ENCODE measurements at places on chromosomes 3 and 15.
A peak's percentile ranks its signal among the peaks of the same experiment; 100 is the strongest.

DNA sequence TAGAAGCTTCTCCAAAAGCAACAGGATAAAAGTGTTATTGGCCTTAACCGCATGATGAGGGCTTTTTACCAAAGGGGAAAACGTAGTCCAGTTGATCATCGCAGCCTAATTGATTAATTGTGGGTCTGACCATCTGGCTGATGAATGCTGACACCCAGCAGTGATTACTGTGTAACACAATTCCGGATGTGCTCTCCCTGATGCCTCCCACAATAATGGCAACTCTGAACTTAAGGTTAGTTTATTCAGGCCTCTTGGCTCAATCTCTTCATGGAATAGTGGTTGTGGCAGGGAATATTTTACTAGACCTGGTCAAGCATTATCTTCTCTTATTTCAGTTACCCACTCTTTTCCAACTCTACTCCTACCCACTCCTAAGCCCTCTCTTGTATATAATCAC, 332.9 kb downstream of the TIGIT start:
- DNase-seq: no peak

DNA sequence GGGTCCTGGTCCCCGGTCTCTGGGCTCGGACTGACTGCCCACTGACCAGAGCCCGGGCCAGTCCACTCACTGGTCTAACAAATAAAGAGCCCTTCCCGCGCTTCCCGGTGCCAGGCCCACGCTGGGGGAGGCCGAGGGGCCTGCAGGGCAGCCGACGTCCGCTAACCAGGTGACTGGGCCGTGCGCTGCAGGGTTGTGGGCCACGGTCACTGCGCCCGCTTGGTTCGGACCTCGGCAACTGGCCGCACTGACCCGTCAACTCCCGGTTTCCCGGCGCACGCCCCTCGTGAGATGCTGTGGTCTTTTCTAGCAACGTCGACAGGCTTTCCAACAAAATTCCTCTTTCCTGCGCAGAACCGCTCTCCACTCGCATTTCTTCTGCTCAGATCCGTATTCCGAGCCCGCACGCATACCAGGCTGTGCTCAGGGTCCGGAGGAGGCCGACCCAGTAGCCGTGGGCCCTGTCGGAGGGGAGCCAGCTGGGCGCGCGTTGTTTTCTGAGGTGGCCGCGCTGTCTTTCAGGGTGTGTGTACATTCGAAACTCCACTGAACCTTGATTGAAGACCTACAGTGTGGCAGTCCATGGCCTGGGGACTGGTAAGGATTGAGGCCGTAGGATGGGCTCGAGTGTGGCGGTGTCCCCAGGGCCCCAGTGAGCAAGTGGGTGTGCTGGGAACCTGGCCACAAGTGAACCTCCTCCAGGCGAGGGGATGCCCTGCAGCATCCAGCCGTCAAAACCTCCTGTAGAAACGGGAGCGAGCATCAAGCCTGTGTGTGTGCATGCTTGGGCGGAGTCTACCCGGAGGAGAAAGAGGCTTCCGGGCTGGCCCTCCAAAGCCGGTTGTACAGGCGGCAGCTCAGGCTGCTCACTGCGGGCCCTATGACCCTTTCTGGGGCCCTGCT, 875 bp upstream of the NT5DC2 start:
- no peak for DNase-seq

- DNase-seq: no peak
Observed at GRCh38 chr3:143902210-143902609, 53.9 kb upstream of the SLC9A9 start.

- DNase-seq: no peak
Observed at GRCh38 chr15:68031404-68031803, 22.7 kb upstream of the PIAS1 start.

GRCh38 chr3:150603980-150604319, 829 bp downstream of the SELENOT start:
- DNase-seq: no peak

DNA sequence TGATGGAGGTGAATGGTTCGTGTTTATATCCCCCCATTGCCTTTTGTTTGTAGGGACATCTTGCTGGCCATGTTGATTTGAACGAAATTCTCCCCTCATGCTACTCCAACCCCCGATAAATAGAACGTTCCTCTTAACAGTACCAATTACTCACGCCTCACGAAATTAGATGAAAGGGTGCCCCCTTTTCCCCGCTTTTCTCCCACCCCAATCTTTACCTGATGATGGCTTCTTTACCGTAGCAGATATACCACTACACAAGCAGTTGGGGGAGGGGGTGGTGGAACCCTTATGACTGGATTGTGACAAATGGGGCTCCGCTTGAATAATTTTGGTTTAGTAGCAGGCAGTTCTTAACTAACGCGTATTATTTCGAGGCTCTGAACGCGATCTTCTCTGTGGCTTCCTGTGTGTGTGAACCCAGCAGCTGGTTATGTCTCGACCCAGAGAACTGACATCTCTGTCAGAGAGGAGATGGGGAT, 1.1 kb downstream of the PIAS1 start:
- DNase-seq: peak; percentile 17
